Fibroblast of villous mesenchyme (primary cell): ENCODE measurements at places on chromosomes 13 and 19.

- no peak for DNase-seq
These were observed 48.3 kb downstream of the KDM4B start for GRCh38 chr19:5017235-5017634.

DNA sequence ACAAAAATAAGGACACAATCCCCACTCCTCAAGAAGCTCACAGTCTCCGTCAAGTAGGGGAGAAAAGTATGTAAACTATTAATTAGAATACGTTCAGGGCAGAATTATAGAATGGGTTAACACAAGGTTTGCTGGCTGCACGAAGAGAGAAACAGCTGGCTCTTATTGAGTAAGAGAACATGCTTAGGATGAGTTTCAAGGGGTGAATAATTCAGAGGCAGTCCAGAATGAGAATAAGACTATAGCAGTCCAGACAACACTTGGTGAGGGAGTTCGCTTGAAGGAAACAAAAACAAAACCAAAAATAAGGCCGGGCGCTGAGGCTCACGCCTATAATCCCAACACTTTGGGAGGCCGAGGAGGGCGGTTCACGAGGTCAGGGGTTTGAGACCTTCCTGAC lies 61.9 kb downstream of the THSD1 start:
- no peak for DNase-seq

- no peak for DNase-seq
These were observed 420.8 kb upstream of the SLITRK1 start for GRCh38 chr13:84303035-84303434.

GRCh38 chr13:90302107-90302506 lies 1045.4 kb upstream of the MIR17HG start:
- peak; percentile 54 for DNase-seq

DNA sequence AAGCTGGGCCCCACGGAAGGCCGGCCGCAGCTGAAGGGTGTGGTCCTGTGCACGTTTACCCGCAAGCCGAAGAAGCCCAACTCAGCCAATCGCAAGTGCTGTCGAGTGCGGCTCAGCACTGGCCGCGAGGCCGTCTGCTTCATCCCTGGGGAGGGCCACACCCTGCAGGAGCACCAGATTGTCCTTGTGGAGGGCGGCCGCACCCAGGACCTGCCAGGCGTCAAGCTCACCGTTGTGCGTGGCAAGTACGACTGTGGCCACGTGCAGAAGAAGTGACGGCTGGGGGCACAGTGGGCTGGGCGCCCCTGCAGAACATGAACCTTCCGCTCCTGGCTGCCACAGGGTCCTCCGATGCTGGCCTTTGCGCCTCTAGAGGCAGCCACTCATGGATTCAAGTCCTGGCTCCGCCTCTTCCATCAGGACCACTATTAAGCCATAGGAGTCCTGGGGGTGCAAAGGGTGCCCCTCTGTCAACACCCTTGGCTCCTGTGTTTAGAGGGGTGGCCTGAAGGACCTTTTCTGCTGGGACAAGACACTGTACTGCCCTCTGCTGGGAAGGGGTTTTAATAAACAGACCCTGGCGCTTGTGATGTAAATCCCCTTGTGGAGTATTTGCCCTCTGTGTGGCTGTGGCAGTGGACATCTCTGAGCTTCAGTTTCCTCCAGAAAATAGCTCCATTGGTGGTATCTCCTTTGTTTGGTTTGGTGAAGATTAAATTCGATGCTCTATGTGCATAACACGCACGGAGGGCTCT lies 1.9 kb downstream of the MRPS12 start:
- peak; percentile 43 for DNase-seq

DNA sequence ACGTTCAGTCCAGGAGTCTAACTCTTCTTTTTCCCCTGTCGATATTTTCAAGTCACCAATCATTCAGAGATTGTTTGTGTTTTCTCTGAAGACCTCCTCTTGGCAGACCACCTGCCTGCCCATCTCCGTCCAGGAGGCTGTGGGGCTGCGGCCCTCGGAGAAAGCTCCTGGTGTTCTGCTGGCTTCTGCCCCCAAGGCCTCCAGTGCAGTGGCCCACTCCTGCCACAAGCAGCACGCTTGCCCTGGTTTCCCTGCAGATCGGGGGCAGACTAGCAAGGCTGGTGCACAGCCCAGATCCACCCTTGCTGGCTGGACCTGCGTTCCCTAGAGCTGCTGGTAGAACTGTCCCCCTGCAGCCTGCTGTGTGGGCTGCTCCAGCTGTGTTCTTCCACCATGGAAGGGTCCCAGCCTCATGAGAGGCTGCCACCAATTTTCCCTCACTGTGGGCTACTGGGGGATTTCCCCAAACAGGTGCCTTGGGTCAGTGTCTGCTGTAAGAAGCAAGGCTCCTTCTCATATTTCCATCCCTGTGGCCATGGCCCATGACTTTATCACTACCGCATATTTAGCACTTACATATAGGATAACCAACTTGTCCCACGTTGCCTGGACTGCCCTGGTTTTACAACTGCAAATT lies 43.6 kb upstream of the SERP2 start:
- DNase-seq, result no peak

DNA sequence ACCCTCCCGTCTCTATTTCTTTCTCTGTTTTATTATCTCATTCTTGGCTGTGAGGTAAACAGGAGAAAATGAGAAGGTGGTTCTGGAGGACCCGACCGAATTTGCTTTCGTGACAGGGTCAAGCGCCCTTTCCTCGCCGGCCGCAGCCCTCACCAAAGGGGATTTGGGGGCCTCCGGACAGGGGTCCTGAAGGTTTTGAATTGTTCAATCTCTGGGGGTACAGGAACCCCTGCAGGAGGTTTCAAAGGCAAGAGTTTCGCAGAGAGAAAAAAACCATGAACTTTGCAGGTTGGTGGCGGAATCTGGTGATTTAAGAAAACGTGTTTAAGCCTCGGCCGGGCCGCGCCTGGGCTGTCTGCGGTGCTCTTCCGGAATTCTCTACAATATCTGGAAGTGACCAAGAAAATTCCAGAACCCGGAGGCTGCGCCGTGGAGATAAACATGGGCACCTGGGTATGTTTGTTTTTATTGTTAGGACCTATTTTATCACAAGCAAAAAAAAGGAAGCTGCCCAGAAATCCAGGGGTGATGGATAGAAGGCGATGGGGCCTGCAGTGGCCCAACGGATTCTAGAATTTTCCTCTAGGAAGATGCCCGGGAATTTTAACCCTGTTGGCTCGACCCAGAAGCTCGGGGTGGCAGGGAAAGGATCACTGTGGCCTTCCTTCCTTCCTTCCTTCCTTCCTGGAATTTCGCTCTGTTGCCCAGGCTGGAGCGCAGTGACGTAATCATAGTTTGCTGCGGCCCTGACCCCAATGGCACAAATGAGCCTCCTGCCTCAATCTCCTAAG lies 14.2 kb upstream of the PTBP1 start:
- DNase-seq, result no peak

DNA sequence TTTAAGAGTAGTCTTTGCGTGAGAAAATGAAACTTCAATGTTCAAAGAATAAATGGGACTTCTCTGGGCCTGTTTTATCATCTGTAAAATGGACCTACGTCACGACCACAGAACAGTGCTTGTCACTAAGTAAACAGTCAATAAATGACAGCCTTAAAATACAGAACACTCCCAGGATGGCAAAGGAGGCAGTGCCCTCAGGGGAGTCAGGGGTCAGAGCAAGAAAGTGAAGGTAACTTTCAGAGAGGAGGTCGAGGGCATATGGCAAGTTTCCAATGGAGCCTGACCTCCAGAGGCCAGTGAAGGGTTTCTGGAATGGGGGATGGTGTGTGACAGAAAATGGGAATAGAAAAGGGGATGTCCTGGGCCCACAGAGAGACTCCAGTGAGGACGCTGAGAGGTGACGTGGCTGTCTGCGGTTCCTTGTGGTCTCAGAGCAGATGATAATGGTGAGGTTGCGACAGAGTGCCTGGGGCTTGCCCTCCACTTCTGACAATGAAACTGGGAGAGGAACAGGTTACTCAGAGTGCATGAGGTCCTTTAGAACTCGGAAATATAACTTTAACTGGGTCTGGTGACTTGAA lies 91.8 kb downstream of the UBL3 start:
- DNase-seq, result peak; percentile 23

DNA sequence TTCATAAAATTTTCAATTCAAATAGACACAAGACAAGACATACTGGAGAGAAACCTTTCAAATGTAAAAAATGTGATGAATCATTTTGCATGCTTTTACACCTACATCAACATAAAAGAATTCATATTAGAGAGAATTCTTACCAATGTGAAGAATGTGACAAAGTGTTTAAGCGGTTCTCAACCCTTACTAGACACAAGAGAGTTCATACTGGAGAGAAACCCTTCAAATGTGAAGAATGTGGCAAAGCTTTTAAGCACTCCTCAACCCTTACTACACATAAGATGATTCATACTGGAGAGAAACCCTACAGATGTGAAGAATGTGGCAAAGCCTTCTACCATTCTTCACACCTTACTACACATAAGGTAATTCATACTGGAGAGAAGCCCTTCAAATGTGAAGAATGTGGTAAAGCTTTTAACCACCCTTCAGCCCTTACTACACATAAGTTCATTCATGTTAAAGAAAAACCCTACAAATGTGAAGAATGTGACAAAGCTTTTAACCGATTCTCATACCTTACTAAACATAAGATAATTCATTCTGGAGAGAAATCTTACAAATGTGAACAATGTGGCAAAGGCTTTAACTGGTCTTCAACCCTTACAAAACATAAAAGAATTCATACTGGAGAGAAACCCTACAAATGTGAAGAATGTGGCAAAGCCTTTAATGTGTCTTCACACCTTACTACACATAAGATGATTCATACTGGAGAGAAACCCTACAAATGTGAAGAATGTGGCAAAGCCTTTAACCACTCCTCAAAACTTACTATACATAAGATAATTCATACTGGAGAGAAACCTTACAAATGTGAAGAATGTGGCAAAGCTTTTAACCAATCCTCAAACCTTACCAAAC lies 24.6 kb upstream of the ZNF431 start:
- no peak for DNase-seq

GRCh38 chr13:105442949-105443699 lies 1092.3 kb downstream of the EFNB2 start:
- peak; percentile 89 for DNase-seq

- peak; percentile 59 for DNase-seq
These were observed 135.7 kb downstream of the MIPEP start for GRCh38 chr13:23753458-23753857.

GRCh38 chr13:45678282-45678681 lies 23.8 kb upstream of the CBY2 start:
- no peak for DNase-seq

GRCh38 chr13:43390619-43391018 lies 367.2 kb downstream of the DNAJC15 start:
- DNase-seq, result no peak

DNA sequence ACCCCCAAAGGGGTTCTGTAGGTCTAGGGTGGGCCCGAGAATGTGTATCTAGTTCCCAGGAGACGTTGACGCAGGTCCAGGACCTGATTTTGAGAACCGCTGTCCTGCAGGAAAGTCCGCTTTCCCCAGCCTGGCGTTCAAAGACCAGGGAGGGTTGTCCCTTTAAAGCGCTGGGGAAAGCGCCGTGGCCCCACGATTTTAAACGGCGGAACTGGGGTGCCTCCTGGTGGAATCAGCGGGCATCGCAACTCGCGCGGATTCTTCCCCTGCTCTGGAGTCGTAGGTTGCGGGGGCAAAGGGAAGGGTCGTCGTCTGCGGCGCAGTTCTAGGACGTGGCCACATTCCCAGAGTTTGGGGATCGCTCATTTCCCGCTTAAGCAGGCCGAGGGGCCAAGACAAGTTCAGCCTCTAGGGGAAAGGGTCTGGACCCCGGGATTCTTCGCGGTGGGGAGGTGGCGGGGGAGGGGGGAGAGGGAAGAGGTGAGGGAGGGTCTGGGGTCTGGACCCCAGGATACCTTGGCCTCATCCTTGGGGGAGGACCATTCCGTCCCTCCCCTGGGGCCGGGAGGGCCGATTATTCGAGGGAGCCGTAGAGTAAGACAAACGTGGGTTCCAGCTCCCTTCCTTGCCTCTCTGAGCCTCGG lies 7.7 kb downstream of the PNMA8B start:
- peak; percentile 72 for DNase-seq

GRCh38 chr19:850221-850978 lies 1.7 kb upstream of the ELANE start:
- DNase-seq, result peak; percentile 97

GRCh38 chr13:43936647-43937046 lies 56.9 kb downstream of the LACC1 start:
- DNase-seq, result no peak

DNA sequence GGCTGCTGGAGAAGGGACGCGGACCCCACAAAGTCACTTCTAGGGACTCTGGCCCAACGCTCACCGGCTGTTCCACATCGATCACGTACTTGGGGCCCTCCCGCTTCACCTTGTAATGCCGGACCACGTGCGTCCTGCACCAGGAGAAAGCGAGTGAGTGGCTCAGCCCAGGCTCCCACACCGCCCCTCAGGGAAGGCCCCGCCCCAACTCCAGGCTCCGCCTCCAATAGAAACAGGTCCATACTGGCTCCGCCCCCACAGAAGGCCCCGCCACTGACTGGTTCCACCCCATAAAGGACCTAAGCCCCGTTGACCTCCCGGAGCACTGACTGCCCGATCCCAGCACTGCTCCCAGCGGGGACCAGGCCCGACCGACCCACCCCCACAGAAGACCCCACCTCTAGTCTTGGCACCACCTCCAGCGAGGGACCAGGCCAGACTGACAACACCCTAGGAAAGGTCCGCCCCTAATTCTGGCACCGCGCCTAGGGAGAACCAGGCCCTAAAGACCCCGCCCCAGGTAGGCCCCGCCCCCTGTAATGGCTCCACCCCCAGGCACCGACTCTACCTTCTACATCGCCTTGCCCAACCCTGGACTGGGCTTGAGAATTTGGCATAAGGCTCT lies 11.3 kb downstream of the STAP2 start:
- peak; percentile 54 for DNase-seq

DNA sequence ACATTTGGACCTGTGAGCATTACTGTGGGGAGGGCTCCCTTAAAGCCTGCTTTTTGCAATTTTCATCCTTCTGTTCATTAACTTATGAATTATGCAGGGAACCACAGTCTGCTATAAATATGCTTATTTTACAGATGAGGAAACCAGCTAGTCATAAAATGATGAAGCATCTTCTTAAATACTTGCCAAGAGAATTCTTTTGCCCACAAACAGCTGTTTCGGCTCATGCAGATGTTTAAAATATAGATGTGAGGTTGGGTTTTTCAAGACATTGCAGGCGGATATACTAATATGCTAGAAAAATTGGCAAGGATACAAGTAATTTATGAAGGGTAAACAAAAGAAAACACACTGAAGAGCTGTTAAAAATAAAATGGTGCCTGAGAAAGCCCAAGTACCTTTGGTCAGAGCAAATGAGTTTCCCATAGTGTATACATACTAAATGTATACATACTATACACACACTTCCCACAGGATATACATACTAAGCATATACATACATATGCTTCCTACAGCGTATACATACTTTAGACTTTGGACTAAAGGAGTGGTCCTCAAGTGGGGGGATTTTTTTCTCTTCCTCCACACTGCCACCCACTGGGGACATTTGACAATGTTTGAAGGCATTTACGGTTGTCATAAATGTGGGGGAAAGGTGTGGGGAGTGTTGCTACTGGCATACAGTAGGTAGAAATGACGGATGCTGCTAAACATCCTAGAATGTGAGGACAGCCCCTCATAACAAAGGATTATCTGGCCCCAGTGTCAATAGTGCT lies 164.9 kb upstream of the CSNK1A1L start:
- peak; percentile 80 for DNase-seq

- DNase-seq, result no peak
These were observed 46.4 kb downstream of the PEX11G start for GRCh38 chr19:7442423-7442822.

GRCh38 chr13:74306496-74306895 lies 172.3 kb upstream of the KLF12 start:
- peak; percentile 10 for DNase-seq

- DNase-seq, result no peak
These were observed 79.5 kb downstream of the KCTD15 start for GRCh38 chr19:33876192-33876591.
